Stimulated activated CD4-positive, alpha-beta T cell treated with anti-CD3 and anti-CD28 coated beads, TNF-alpha, amount 100 ng/mL, for 1 hour (primary cell): ENCODE measurements at places on chromosomes 1 and 21.

GRCh38 chr1:51316113-51316845, 14.1 kb downstream of the TTC39A start:
- DNase-seq, result no peak

DNA sequence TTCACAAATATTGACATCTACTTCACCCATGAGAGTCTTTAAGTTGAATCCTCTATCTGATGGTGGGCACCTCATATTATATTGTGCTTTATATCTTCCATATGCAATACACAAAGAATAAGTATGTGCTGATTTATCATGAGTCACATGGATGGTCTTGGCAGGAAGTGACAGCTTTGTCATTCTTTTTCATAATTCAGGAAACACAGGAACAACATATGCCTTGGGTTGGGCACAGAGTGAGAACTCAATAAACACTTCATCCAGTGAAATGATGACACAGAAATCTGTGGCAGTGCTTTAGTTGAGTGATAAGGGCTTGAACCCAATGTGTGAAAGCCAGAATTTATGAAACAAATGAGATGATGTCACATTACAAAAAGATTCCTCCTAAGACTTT, 41.2 kb downstream of the GADD45A start:
- no peak for DNase-seq

DNA sequence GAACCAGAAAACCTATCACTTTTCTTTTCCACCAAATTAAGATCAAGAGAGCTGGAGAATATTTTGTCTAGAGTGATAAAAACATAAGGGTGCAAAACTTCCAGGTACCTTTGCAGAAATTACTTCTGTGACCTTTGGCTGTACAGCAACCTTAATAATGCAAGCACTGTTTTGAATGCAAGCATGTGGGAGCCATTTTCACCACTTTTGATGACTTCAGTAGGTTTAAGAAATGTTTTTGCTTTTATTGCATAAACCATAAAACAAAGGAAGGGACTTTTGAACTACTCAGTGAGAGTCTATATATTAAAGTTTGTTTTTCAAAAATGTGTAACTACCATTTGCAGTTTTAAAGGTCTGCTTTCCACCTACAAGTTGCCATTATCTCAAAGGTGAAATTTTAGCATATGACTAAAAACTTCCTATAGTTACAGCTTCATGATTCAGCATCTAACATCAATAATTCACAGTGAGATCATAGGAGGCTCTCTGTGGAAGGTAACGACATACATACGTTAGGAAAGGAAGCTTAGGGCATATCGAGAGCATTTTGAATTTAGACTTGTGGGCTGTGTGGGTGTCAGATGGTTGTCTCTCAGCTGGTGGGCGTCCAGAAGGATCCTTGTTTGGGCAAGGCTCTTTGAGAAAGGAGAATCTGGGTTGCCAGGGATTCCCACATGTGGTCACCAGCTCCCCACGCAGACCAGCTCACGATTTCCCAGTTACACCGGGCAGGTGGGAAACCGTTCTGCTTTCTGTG, 1.1 kb upstream of the GADD45A start:
- peak; percentile 23 for DNase-seq

DNA sequence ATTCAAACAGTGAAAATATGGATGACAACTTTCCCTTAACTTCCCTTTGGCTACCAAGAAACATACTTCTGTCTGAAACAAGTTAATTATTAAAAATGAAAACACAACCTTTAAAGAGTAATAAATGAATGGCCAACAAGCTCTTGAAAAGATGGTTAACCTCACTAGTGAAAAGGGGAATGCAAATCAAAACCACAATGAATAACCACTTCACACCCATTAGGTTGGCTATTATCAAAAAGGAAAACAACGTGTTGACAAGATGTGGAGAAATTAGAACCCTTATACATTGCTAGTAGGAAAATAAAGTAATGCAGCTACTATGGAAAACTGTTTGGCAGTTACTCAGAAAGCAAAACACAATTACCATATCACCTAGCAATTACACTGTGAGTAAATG, 14.1 kb downstream of the COP1 start:
- no peak for DNase-seq

- no peak for DNase-seq
These were observed 3.4 kb downstream of the C1orf53 start for GRCh38 chr1:197905699-197906351.

- DNase-seq, result no peak
These were observed 3.5 kb downstream of the RGL1 start for GRCh38 chr1:183808296-183809027.

- no peak for DNase-seq
These were observed 15.9 kb upstream of the PPP2R5A start for GRCh38 chr1:212269306-212269705.

DNA sequence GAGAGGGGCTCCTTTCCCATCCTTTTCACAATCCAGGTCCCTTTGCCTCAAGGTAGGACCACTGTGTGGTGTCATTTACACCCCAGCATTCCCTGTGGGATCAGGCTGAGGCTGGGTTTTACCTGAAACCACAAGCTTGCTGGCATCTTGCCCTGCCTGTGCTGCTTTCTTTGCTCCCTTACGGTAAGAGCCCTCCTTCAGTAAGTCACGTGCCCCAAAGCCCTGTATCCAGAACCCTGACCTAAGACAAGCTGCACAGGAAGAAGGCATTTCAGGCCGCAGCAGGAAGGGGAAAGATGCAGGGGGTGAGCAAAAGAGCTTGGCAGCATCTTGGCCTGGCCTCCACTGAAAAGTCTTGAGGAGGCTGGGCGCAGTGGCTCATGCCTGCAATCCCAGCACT, 58.4 kb downstream of the KLHDC7A start:
- DNase-seq, result no peak

DNA sequence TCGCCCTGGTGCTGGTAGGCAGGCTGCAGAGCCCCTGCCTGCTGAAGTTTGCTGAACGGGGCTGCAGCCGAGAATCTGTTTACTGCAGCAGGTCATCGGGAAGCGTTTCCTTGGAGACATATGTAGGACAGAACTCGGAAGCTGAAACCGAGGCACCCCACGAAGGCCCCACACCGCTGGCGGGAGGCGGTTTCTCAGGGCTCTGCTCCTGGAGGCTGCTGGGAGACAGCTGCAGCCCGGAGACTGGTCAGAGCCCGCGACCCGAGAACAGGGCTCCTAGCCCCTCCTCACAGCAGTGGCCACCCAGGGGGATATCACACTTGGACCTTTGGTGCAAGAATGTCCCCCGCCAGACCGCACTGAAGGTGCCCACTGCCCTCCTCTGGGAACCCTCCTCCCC, 12.7 kb upstream of the PLCH2 start:
- DNase-seq, result no peak
